Activated T-cell treated with anti-CD3 and anti-CD28 coated beads, Interleukin-2, amount 50 U/mL, for 4 hours (primary cell): ENCODE measurements at places on chromosomes 6 and 20.

- DNase-seq, result no peak
Observed at GRCh38 chr6:157877573-157878438, 54.8 kb downstream of the SNX9 start.

DNA sequence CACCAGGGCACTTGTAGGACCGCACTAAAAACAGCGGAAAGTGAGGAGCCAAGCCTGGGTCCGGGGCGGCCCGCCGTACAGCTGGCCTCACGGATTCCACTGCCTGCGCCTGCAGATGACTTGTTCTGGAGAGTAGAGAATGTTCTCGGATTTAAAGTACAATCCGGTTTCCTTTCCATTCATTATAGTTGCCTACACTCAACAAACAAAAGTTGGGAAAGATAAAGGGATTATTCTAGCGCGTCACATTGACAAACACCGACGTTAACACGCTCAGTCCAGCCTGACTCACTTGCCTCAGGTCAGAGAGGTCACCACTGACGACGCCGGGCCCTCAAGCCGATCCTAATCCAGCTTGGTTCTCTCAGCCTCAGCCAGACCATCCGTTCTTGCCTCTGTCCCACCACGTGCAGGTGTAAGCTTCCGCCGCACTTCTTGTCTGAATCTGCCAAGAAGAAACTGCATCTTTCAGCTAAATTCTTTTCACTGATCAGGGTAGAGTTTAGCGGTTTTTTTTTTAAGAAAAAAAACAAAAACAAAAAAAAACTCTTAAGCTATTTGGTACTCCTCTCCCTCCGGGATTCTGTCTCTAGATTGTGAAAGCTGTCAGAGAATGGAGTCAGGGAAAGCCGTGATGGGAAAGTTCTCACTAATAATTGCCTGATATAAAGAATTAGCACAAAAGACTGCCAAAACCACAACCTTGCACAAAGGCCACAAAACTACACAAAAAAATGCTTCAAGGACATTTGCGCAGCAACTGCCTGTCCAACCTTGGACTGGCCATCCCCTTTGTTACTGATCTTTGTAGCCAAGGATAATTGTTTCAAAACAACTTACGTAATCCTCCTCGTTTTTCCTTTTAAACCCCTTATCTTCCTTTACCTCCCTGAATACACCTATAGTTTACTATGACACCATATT is 1.1 kb upstream of the PHF10 start:
- DNase-seq, result peak; percentile 7

GRCh38 chr6:13725570-13725969 is 13.9 kb upstream of the RANBP9 start:
- peak; percentile 32 for DNase-seq

- DNase-seq, result no peak
Observed at GRCh38 chr20:17449031-17449430, 82.1 kb downstream of the BFSP1 start.

- DNase-seq, result no peak
Observed at GRCh38 chr6:138230759-138231380, 12.6 kb upstream of the PBOV1 start.

DNA sequence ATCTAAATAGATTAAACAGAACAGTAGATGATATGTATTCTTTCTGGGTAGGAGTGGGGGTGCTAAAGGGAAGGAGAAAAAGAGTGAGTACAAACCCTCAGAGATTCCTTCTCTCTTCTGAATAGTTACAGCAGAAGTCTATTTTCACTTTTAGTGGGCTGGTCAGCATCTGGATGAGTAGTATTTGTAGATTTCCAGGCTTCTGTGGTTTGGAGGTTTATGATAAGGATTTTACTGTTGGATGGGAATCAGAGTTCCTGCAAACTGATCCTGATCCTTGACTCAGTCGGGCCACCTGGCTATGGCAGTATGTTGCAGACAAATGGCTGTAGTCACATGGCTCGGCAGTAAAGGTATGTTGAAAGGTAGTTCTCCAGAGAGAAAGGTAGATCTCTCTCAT is 84.3 kb upstream of the IFNGR1 start:
- DNase-seq, result no peak

GRCh38 chr6:43933148-43933885 is 163.3 kb downstream of the VEGFA start:
- no peak for DNase-seq

DNA sequence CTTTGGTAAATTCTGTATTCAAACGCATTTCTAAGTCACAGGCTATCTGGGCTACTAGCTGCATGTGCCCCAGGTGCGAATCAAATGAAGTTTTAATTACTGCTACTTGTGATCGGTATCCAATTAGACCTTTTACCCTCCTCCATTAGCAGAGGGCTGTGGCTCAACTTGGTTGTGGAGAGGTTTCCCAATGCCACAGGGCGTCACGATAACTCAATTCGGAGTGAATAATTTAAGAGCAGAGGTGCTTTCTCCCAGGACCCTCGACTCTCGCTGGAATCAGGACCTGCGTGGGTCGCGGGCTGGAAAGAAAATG is 640 bp downstream of the SAYSD1 start:
- no peak for DNase-seq

DNA sequence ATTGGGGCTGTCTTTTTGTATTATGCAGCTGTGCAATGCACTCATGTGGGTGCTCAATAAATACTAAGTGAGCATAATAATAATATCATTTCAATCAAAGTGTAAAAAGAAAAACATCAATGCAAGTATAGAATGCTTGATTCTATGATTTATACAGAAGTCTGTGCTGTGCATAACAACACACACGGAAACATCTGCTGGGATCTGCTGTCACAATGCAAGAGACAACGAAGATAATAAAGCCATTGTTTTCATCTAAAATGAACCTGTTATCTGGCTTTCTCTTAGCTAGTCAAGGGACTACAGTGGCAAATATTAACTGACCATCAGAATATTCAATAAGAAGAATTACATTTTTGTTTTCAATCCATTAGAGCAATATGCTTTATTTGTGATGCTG is 1156.9 kb upstream of the MAP3K7 start:
- DNase-seq, result no peak

- no peak for DNase-seq
Observed at GRCh38 chr20:25160467-25160866, 35.0 kb upstream of the ENTPD6 start.

DNA sequence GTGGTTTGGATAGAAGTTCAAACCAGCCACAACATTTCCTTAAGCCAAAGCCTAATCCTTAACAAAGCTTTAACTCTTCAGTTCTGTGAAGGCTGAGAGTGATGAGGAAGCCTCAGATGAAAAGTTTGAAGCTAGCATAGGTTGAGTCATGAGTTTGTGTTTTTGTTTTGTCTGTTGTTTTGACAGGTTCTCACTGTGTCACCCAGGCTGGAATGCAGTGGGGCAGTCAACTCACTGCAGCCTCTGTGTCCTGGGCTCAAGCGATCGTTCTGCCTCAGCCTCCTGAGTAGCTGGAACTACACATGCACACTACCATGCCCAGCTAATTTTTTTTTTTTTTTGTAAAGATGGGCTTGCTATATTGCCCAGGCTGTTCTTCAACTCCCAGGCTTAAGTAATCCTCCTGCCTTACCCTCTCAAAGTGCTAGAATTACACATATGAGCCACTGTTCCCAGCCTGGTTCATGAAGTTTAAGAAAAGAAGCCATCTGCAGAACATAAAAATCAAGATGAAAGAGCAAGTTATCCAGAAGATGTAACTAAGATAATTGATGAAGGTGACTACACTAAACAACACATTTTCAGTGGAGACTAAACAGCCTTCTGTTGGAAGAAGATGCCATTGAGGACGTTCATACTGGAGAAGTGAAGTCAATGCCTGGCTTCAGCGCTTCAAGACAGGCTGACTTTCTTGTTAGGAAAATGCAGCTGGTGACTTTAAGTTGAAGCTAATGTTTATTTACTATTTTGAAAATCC is 96.2 kb downstream of the SMAP1 start:
- no peak for DNase-seq

GRCh38 chr6:84842525-84843166 is 78.2 kb upstream of the TBX18 start:
- DNase-seq, result no peak

GRCh38 chr6:163092876-163093275 is 321.6 kb upstream of the QKI start:
- DNase-seq, result no peak

- DNase-seq, result no peak
Observed at GRCh38 chr20:8953300-8953699, 115.6 kb upstream of the PLCB4 start.

GRCh38 chr20:63568170-63568981 is 5.7 kb downstream of the HELZ2 start:
- no peak for DNase-seq

GRCh38 chr20:3328501-3328900 is 79.0 kb downstream of the DNAAF9 start:
- DNase-seq, result no peak

DNA sequence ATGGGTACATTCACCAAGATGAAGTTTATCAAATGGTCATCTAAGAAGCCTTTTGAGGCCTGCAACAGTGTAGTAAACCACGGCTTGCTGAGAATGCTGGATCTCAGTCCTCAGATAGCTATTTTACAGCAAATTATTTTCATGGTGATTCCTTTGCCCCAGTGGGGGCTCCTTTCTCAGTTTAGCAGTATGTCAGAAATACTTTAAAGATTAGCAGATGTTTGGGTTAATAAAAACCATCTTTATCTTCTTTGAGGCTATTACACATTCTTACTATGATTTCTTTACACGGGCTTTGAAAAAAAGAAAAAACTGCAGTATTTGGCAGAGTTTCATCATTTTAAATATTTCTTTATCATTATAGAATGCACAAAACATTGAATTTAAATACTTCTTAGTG is 10.7 kb downstream of the MYLIP start:
- DNase-seq, result no peak

DNA sequence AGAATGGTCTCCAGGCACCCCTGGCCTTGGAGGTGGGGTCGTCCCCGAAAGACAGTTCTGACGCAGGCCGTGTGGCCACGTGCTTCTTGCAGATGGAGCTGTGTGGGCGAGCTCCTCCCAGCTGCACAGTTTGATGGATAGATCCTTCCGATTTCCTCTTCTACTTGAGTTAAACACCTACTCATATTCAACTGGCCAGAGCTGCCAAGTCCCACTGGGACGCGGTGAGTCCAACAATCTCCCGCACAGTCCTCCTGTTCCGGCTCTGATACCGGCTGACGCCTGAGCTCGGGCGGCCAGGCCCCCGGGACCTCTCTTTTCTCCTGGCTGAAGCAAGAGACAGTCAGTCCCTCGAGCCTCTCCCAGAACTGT is 57.9 kb upstream of the DACT2 start:
- no peak for DNase-seq

DNA sequence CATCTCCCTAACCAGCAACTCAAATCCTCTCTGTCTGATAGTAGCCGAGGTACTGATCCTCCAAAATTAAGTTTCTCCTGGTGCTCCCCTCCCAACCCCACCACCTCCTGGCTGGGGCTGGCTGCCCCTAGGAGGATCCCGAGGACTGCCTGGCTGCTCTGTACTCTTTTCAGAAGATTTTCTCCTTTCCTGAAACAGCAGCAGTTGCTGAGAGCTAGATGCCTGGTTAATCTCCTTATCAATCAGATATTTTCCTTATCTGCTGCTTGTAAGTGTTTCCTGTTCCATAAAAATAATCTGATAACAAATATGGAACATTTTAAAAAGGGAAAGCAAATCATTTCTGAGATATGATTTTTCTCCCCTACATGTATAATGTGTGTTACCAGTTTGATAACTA is 52.8 kb downstream of the ZMYND8 start:
- no peak for DNase-seq

DNA sequence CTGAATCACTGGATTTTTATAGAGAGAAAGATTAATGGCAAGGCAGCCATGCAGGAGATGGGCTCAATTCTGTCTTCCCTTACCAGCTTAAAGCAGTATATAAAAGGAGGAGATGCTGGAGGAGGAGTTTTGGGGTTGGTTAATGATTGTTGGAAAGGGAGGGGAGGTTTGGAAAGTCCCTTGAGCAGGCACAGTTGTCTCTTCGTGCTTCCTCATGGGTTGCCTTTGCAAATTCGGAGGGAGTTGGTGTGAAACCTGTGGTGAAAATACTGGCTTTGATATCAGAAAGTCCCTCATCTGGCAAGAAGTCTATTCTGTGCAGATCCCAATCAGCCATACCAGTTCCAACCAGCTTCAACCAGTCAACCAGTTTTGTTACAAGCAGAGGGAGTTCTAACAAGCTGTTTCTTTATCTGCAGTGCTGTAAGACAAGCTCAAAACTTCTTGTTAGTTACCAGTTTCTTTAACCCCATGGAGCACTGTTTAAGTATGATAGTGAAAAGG is 107.0 kb downstream of the HIVEP1 start:
- DNase-seq, result no peak

GRCh38 chr6:132264021-132264500 is 137.2 kb downstream of the MOXD1 start:
- no peak for DNase-seq

DNA sequence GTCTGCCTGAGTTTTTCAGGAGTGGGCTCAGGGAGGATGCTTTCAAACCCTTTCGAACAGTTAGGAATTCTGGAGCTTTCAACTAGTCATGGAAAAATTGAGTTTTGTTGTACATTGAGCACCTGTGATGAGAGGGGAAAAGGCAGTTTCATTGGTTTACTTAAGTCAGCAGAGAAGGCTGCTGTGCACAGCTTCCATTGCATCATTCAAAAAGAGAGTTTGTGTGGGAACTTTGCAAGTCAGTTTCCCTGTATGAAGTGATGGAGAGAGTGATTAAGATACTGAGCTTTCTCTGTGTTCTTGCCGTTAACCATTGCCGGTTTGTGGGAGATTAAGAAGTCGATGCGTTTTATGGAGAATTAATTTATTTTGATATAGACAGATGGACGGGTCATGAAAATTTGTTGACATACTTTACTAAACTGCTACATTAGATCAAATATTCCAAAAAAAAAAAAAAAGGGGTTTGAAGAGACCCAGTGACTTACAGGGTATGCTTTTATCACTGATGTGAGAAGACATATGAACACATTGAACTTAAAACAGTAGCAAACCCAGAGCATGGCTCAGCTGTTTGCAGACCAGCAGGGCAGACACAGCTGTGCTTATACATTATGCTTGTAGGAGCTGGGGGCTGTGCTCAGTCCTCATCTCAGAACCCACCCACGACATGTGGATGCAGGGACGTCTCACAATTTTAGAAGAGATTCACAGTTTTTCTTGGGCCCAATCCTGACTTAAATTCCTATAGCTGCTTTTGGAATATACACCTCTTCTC is 234.1 kb downstream of the SOX4 start:
- no peak for DNase-seq

DNA sequence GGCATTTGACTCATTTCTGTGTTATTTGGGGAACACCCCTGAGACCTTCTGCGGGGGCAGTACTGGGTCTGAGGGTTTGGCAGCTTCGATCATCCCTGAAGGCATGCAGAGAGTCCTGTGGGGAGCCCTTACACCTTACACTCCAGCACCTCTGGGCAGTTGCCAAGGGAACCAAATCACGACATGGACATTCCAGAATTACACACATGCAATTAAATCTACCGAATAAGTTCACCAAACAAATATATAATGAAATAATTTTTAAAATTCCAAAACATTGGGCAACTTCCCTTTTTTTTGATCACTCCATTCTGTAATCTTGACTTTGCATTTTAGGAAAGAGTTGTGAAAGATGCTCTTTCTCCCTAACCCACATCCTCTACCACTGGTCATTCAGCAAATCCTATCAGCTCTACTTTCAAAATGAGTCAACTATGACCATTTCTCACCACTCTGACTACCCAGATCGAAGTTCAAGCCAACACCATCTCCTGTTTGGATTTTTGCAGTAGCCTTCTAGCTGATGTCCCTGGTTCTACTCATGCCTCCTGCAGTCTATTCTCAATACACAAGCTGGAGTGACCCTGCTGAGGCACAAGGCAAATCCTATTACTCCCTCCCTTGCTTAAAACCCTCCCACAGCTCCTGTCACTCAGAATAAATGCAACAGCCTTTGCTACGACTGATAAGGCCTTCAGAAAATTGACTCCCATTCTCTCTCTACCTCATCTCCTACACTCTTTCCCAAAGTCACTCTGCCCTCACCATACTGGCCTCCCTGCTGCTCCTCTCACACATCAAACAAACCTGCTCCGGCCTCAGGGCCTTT is 533.3 kb downstream of the HACE1 start:
- no peak for DNase-seq
